ENCODE measurements at places on chromosomes 6 and 20.

DNA sequence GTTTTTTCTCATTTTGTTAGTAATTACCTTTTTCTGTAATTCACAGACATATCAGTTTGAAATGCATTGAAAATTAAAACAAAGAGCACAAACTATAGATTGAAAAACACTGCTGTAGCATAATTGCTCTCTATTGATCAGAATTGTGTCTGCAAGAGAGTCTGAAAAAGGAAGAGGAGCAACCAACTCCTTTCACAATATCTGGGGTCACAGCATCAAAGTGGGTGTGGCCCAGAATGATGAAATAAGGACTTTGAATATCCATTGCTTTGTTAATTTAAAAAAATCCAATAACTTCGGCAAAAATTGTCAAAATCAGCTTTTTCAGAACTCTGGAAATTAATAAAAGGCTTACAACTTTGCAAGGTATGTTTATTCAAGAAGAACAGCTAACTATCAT lies 99.2 kb downstream of the MYLK4 start:
- DNase-seq: no peak

- DNase-seq: no peak
Observed at GRCh38 chr6:2187826-2188225, 57.6 kb downstream of the GMDS start.

DNA sequence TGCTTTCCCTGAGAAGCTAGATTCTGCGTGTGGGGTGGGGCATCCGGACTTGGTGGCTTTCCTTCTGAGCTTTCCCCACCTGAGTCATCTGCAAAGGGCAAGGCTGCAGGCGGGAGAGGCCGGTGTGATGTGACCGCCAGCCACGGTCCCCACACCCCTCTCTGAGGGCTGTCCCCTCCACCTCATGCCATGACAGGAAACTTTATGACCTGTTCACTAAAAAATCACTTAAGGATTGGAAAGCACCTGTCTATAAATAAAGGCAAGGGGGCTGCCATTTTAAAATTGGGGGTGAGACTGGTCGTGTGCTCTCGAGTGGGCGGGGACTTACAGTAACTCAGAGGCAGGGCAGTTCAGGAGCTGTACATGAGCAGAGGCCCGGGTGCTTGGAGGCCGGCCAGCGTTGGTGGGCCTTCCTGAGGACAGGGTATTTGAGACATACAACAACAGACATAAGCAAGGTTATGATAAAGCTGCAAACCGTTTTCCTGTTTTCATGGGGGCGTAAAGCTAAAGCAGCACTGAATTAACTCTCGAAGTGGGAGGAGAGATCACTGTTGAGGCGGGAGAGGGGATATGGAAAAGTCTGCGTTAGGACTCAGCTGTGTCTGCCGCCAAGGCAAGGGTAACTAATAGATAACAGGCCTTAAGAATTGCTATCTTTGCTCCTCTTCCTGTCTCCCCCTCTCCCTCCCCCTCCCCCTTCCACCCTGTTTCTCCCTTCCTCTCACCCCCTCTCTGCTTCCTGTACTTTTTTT lies 16.1 kb upstream of the SERPINB1 start:
- peak; percentile 29 for DNase-seq

- DNase-seq: no peak
Observed at GRCh38 chr6:13538084-13538483, 36.3 kb upstream of the SIRT5 start.

DNA sequence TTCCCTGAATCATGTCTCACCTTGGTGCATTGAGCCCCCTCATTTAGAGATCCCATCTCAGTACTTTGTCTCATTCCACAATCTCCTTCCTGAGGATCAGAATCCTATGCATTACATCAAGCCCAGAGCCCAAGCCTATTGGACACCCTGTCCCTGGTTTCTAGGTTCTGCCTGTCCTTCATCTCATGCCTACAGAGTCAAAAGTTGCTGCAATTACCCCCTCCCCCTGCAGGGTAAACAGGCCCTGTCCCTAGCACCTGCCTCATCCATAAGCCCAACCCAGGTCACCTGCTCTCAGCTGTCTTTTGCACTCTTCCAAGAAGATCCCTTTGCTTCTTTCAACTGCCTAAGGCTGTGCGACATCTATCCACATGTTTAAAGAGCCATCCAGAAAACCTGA lies 93.9 kb downstream of the SPTLC3 start:
- no peak for DNase-seq

DNA sequence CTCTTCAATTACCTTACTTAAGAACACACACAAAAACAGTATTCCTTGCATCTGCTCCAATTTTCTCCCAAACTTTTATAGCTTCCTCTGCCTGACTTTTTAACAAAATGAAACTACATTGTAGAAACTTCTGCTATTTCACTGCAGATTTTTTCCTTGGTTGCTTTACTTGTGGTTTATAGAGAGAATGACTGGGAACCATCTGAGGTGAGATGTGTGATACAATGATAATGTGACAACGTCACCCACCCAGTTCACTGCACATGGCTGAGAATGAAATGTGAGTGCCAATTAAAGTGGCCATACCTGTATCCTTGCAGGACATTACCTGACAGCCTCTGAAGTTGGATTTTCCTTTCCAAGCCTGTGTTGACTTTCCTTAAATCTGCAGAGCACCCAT lies 258.4 kb downstream of the CD83 start:
- no peak for DNase-seq

Measured in stimulated activated naive CD4-positive, alpha-beta T cell (primary cell).